ENCODE measurements at places on chromosomes 13 and 19.
A peak's percentile ranks its signal among the peaks of the same experiment; 100 is the strongest.

GRCh38 chr19:294341-294945 lies 3.2 kb upstream of the PLPP2 start:
- no peak for DNase-seq

- DNase-seq: no peak
These were observed 266.1 kb upstream of the TMTC4 start for GRCh38 chr13:100940658-100941057.

GRCh38 chr13:66430269-66430668 lies 799.9 kb downstream of the PCDH9 start:
- DNase-seq: no peak

- no peak for DNase-seq
These were observed 859.0 kb upstream of the SPRY2 start for GRCh38 chr13:81199956-81200355.

DNA sequence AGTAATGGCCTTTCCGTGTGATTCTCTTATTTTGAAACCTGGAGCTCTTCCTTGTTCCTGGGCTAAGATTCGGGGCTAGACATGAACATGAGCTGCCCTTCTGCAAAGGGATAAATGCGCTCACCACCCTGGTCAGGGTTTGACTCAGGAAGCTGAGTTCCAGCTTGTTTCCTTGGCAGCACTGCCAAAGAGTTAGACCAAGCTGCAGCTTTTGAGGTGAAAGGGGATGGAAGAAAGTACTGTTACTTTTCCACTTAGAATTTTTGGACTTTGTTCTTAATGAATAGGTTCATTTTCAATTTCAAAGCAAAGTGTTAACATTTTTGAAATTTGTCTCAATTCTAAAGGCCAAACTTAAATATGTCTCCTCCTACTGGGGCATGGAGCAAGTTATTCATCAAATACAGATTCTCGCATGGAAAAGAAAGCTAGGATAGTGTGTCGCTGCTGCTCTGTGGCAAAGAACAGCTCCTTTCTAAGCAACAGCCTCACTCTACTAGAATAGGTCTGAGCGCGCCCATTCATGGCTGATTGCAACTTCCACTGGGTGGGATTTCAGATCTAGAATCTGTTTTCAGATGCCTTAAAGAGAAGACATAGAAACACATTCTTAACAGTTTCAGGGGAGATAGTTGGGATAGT lies 2.2 kb downstream of the RGCC start:
- peak; percentile 43 for DNase-seq

DNA sequence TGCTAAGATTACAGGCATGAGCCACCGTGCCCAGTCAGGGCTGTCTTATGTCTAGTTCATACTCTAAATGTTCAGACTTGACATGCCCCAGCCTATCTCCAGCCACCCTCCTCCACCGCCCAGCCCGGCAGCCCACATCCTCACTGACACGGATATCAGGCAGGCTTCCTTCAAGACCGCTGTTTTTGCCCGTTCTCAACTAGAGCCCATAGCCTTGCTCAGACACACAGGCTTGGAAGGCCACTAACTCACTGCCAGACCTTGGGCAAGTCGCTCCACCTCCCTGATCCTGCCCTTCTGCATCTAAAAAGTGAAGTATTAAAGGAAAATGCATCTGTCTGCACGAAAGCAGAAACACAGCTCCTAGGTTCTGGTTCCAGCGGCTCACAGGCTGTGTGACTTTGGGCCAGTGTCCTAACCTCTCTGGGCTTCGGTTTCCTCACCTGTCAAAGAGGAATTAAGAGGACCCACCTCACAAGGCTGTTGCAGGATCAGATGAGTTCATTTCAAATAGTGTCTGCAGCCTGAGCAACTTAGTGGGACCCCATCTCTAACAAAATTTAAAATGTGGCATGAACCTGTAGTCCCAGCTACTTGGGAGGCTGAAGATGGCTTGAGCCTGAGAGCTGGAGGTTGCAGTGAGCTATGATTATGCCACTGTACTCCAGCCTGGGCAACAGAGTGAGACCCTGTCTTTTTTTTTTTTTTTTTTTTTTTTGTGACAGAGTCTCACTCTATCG lies 14.5 kb upstream of the CERS4 start:
- no peak for DNase-seq

DNA sequence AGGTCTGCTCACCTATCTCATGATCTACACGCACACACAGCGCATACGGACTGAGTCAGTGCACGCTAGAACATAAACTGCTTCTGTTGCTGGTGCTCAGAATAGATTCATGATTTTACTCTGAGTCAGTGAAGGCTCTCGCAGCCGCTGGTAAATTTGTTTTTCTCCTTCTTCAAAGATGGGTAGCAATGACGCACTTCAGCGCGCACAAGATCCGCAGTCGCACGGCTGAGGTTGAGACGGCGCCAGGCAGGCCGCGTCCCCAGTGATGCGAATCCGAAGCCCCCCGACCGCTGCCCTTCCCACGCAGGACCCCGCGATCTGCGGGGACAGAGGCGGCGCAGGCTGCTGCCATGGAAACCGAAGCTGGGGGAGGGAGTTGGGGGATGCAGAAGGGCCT lies 103.7 kb upstream of the USP29 start:
- DNase-seq: no peak

DNA sequence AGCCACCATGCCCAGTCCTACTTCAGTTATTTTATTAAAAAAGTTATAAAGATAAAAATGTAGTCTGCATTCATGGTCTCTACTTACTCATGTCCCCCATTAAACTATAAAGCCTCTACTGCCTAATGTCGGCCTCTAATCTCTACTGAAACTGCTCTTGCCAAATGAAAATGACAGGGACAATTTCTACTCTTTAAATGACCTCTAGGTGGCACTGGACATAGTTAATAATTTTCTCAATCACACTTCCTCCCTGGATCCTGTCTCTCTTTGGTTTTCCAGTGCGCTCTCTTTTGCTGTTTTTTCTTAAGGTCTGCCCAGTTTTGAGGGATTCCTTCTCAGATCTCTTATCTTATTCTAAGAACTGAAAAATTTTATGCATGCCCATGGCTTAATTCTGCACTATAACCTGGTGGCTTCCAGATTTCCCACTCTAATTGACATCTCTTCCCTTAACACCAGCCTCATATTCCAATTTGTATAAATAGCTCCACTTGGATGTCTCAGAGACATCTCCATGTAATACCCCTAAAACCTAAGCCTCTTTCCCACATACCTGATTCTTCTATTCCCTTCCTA lies 54.3 kb downstream of the MTMR6 start:
- peak; percentile 70 for DNase-seq

GRCh38 chr19:2353159-2353886 lies 6.7 kb upstream of the TMPRSS9 start:
- no peak for DNase-seq

- DNase-seq: no peak
These were observed 43.1 kb downstream of the B3GLCT start for GRCh38 chr13:31242916-31243315.

GRCh38 chr19:50514346-50515167 lies 844 bp upstream of the ASPDH start:
- no peak for DNase-seq

- no peak for DNase-seq
These were observed 11.1 kb downstream of the DDA1 start for GRCh38 chr19:17320435-17320834.

GRCh38 chr19:11418549-11419506 lies at the start of gene RGL3:
Gene RGL3, minus strand, starts transcription at chr19:11419314. Its CDS starts 36 bp downstream, at chr19:11419278.
- DNase-seq: peak; percentile 44

DNA sequence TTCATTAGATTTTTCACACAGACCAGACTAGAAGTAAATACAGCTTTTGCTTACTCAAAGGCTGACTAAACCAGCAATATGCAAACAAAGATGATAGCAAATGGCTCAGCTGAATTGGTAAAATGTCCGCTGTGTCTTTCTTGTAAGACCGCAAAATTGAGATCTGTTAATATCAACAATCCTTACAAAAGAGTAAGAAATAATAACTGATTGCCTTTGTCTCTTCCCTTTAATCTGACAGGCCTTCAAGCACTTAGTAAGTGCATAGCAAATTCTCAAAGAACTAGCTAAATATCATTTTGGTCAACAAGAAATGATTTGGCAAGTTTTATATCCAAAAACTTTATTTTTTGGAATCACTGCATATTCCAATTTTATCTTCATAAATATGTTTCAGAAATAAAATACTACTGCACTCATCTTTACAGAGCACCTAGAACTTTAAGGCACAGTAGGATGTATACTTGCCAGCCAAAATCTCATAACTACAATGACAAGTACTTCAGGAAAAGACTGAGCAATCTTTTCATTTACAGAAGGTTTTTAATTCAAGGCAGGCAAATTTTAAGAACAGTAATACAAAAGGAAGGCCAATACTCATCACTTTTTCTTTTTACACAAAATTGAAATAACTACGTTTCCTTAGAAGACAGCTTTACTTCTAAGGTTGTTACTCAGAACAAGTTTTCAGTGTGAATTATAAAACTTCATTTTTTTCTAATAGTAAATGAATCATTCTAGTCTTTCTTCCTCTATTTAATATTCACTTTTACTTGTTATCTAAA lies 1.1 kb downstream of the ELF1 start:
- peak; percentile 59 for DNase-seq

- no peak for DNase-seq
These were observed 12.3 kb downstream of the TMEM38A start for GRCh38 chr19:16673231-16673630.

DNA sequence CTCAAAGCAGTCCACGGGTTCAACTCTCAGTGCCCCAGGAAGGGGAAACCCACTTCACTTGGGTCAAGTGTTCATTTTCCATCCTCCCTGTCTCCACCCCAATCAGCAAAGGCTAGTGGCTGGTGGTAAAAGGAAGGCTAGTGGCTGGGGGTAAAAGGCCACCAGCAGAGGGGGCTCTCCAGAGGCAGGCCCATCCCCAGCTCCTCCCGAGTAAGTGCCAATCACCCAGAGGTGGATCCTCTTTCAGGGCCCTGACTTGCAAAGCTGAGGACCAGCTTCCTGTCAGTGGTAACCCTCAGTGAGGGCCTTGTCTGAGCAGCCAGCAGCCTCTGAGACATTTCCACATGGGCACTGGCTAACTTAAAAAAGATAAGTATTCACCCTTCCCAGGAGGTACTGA lies 22.0 kb upstream of the TPT1 start:
- DNase-seq: no peak

GRCh38 chr13:97307882-97308624 lies 85.9 kb downstream of the MBNL2 start:
- DNase-seq: no peak

DNA sequence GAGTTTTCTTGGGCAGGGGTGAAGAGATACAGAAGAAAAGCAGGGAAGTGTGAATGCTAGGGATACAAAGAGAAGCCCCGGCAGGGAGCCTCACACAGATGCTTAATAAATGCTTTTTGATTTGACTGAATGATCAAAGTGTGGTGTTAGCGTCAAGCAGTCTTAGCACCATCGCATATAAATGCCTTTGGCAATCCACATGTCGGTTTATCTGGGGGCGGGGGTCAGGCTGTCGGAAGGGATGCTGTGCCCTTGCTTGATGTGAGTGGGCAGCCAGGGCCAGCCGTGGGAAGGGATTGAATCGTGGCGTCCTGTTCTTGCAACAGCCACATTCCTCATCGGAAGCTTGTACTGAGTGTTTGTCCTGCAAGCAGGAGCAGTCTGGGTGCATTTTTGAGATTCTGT lies 173.1 kb downstream of the LACC1 start:
- DNase-seq: no peak

GRCh38 chr13:91154558-91155353 lies 192.7 kb upstream of the MIR17HG start:
- DNase-seq: peak; percentile 88

DNA sequence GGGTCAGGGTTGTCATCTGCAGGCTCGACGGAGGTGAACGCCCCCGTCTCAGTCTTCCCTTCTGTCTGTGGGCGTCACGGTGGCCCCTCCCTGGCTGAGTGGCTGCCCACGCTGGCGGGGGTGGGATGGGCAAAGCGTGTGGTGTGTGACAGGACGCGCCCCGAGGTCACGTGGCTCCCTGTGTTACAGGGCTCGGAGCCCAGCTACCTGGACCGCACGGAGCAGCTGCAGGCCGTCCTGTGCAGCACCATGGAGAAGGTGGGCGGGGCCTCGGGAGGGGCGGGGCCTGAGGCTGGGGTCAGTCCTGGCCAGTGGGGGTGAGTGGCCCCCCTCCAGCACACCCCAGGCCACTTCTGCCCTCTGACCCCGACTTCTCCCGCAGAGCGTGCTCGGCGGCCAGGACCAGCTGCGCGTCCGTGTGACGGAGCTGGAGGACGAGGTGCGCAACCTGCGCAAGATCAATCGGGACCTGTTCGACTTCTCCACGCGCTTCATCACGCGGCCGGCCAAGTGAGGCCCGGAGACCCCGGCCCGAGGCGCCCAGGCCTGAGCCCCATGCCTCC lies 6.3 kb upstream of the GRIN3B start:
- DNase-seq: no peak

DNA sequence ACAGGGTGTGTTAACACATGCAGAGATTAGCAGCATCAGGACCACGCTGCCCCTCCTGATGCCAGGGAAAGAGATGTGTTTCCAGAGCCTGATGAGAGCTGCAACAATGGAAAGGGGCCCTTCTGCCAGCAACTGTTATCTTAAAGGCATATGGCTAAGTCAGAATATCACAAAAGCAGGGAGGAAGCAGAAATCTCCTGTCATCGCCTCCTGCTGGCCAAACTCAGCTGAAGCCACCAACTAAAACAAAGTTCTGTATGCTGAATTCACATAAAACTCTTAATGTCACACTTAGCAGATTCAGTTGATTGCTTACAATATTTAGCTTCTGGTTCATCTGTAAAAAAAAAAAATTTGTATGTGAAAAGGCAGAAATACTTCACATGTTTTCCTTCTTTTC lies 178.2 kb downstream of the GPC5 start:
- no peak for DNase-seq

GRCh38 chr19:31498781-31499180 lies 149.5 kb upstream of the TSHZ3 start:
- no peak for DNase-seq

DNA sequence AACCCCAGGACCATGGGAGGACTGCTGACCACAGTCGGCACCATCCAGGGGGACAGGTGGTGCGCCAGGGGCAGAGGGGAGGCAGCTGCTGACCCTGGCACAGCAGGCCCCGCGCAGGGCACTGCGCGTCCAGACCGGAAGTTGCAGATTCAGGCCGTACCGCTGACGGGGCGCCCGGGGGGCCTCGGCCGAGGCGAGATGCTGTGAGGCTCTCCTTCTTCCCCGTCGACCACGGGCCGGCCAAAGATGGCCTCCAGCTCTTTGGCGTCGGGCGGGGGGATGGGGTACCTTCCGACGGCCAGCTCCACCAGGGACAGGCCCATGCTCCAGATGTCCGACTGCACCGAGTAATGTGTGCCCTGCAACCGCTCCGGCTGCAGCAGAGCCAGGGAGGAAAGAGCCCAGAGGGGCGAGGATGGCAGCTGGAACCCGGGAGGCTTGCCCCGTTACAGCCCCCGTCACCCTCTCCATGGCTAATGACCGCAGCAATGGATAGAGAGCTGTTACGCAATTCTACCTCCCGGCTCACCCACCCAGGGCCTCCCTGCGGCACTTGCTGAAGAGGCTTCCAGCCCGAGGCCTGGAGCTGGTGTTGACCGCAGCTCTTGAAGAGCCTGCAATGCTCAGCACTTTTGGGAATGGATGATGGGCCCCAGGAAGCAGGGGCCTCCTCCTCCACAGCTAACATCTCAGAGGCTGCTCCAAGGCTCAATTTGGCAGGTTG lies 24.7 kb downstream of the MAP2K2 start:
- DNase-seq: no peak

- no peak for DNase-seq
These were observed 55.4 kb downstream of the INTS6 start for GRCh38 chr13:51397262-51397941.

Measured in suppressor macrophage treated with lipopolysaccharide for 4 hours (primary cell).